ENCODE measurements at places on chromosomes 2 and 18.

GRCh38 chr2:238967031-238967977 lies 119.4 kb downstream of the TWIST2 start:
- no peak for DNase-seq

DNA sequence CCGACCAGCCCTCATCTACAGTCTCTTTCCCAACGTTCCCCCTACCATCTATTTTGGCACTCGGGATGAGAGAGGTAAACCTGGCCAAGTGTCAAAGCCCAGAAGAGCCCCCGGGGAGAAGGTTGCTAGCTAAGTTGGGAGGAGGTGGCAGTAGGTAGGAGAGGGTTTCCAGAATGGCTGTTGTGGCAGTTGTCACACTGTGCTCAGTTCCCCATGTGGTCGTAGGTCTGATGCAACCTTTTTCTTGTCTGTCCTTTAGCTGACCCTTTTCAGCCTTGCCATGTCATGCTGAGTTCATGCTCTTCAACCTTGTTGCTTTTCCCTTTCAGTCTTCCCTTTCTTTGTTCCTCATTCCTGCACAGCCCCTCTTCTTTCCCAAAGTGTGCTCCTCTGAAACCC lies 34.5 kb downstream of the TTLL4 start:
- no peak for DNase-seq

GRCh38 chr18:32095192-32095899 lies 3.7 kb downstream of the RNF138 start:
- no peak for DNase-seq

- no peak for DNase-seq
These were observed 191.2 kb upstream of the NABP1 start for GRCh38 chr2:191486584-191487320.

DNA sequence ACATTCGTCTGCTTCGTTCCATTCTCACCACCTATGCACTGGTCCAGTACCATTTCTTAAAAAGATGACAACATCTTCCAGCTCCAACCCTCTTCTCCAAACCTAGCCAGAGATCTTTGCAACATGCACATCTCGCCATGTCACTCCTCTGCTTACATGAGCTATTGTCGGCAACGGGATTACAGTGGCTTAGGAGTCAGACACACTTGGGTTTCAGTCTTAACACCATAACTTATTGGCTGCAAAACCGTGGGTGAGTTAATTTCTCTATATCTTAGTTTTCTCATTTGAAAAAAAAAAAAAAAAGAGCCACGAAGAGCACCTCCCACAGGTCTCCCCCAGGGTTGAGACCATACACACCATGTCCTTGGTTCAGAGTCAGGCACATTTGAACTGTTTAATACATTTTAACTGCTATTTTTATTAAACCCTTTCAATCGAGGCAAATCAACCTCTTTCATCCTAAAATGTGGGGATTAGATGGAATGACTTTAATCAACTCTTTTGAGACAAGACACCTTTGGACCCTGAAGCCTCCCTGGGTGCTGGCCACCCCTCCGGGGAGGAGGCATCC lies 889 bp downstream of the ANKRD29 start:
- no peak for DNase-seq

DNA sequence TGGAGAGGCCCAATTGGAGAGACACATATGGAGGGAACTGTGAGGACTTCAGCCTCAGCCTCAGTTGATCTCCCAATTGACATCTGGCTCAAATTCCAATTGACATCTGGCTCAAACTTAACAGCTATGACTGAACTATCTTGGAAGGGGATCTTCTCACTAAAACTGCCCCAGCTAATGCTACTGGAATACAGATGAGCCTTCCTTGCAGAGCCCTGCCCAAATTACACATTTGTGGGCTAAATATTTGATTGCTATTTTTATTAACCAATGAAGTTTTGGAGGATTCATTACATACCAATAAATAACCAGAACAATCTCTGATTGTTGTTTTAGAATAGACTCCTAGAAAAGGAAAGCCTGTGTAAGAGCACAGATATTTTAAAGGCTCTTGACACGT lies 189.0 kb upstream of the THUMPD2 start:
- DNase-seq: no peak

GRCh38 chr2:9752441-9753275 lies 90.6 kb upstream of the TAF1B start:
- peak; percentile 82 for DNase-seq

GRCh38 chr2:168757223-168757622 lies 45.2 kb upstream of the NOSTRIN start:
- DNase-seq: no peak

- DNase-seq: no peak
These were observed 36.2 kb downstream of the CCBE1 start for GRCh38 chr18:59660786-59661743.
